Activated naive CD4-positive, alpha-beta T cell treated with anti-CD3 and anti-CD28 coated beads, Interleukin-2, amount 50 U/mL, for 72 hours (primary cell): ENCODE measurements at places on chromosomes 7 and 10.

DNA sequence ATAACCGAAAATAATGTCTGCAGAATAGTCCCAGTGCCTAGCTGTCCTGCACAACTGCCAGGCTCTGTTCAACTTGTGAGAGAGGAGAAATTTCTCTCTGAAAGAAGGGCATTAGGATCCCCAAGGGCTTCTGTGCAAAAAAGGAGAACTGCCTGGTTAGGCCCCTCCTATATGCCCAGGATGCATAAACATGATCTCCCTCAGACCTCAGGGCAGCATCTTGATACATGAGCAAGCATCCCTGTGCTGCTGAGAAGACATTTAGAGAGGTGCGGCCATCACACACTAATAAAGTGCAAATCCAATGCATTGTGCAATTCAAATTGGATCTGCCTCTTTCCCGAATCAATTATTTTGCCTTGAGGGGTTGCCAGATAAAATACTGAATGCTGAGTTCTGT, 553.6 kb downstream of the TNS3 start:
- no peak for DNase-seq

GRCh38 chr7:45661302-45661995, 87.3 kb downstream of the ADCY1 start:
- no peak for DNase-seq

DNA sequence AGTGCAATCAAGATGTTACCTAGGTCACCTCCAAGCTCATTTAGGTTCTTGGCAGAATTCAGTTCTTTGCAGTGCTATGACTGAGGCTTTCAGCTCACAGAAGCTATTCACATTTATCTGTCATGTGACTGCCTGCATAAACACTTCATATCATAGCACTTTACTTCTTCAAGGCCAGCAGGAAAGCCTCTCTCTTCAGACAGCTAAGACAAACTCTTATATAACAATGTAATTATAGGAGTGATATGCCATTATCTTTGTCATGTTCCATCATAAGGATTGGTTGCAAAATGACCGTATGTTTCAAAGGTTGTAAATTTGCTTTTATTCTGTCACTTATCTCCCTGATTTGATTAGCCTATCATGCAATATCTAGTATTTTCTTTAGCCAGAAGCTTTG, 78.8 kb upstream of the TMEM196 start:
- DNase-seq = no peak

DNA sequence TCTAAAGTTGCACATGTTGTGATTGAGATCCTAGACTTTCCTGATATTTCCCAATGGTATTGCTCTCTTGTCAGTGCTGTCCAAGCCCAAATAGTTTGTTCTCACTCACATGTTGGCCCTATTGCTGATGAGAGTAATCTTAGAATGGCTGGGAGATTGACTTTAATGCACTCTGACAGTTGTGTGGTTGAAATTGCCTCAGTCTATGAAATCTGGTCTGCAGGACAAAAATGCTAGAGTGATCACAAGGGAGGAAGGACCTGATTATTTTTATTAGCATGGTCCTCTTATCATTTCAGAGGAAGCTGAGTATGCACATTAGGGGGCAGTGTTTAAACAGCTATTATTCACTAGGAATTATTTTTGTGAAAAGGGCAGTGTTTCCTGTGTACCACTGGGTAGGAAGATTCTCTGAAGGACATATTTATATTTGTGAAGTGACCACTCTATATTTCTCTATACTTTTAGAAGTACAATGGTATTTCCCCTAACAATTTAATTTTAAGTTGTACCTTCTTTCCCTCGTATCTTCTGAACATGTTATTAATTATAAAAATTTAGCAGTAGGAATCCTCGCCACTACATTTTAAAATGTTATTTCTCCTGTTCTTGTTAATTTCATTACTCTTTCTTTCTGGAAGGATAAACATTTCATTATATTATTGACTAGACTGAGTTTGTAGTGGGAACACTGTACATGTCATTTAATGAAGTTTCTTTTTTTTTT, 64.4 kb downstream of the SUGCT start:
- DNase-seq = no peak

GRCh38 chr7:4556868-4557793, 125.0 kb upstream of the FOXK1 start:
- no peak for DNase-seq

- DNase-seq = no peak
Observed at GRCh38 chr7:22444181-22444971, 55.6 kb downstream of the STEAP1B start.

DNA sequence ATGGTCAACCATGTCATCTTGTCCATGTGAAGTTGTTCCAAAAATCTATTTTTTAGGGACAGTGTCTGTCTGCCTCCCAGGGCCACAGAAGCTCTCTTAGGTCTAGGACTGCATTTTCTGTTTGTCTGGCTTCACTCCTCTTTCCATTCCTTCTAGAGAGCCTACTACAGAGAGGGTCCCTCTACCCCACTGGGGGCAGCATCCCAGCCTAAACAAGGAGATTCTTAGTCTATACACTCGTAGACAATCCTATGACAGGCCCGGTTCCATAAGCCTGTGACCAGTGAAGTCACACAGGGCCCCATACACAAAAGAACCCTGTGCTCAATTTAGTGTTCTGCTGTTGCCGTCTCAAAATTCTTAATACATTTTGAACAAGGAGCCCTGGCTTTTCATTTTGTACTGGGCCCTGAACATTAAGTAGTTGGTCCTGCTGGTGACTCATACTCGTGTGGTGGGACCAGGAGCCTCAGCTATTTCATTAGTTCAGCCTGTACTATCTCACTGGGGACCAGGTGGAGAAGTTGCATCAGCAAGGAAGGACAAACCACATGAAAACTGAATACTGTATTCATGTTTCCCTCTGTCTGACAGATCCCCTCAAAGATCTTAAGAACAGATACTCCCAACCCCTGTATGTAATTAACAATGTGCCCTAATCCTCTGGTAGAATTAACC, 23.5 kb upstream of the FAM180A start:
- no peak for DNase-seq

GRCh38 chr10:29642990-29643389, 8.2 kb upstream of the SVIL start:
- no peak for DNase-seq

- no peak for DNase-seq
Observed at GRCh38 chr7:126398285-126398684, 854.5 kb downstream of the GRM8 start.

DNA sequence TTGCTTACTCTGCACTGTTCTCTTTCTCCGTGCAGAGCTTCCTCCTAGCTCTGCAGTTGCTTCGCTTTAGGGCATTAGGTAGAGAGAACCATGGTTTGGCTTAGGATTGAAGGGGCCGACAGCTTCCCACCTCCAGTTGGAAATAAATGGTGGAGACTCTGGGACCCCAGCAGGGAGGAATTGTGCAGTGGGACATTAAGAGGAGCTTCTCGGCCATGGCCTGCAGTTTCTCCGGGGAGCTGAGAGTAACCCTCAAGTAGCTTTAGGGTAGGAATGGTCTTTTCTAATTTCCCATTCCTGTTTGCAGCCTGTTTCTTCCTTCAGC, 1.2 kb downstream of the SUFU start:
- no peak for DNase-seq

- DNase-seq = no peak
Observed at GRCh38 chr7:8282871-8283270, 20.9 kb upstream of the ICA1 start.

DNA sequence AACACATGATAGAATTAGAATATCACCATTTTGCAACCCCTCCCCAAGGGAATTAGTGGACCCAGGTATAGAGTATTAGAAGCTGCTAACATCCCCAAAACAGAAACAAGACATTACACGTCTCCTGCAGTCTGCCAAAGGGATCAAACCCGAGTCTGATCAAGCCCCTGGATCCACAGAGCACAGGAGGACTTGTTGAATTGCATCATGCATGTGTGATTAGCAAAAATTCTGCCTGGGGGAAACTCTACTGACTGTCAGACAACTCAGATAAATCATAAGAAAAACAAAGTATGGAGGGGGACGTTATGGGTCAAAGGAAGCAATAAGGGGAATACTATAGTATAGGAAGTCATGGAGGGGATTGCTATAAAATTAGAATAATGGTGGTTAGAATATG, 116.8 kb upstream of the FGFR2 start:
- DNase-seq = no peak

DNA sequence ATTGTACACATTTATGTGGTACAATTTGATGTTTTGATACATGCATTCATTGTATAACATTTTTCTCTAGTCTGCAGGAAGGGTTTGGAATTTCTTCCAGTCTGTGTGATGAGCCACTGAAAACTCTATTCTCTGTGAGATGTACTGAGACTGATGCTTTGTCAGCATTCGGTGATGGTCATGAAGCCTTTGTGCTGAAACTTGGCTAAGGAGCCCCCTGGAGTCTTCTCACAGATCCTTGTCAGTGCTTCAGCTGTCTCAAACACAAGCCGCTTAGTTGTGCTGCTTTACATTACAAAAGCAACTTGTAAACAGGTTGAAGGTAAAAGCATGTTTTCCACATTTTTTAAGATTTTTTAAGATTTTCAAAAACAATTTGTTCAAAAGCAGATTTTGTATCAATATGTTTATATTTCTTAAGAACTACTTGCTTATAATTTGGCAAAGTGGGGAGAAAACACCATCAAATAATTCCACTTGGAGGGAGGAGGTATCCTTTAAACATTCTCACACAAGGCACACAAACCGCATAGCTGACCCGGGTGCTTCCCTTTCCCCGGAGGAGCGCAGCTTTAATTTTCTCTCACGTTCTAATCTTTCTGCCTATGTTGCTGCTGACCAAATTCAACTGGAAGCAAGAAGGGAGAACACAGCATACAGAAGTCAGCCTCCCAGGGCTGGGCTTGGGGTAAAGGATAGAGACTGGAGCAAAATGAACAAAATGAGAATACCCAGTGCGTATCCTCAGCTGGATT, 249.8 kb upstream of the VSTM2A start:
- DNase-seq = no peak

GRCh38 chr10:98848361-98848760, 387.3 kb downstream of the HPSE2 start:
- no peak for DNase-seq

DNA sequence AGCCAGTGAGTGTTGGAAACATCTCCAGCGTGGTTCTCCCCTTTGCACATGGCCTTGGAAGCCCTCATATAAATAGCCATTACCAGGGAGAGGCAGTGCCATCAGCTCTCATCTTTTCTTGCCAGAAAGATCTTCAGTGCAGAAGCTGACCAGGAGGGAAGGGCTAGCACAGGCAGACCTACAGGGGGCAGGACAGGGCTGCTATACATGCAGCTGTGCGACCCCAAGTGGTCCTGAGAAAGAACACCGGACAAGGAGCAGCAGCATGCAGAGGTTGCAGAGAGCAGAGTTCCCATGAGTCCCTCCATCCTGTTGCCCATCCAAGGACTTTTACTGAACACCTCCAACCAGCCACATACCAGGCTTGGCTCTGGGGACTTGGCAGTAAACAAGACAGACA, 17.1 kb downstream of the GRID1 start:
- no peak for DNase-seq

GRCh38 chr7:80008039-80008438, 126.6 kb upstream of the GNAI1 start:
- DNase-seq = no peak

DNA sequence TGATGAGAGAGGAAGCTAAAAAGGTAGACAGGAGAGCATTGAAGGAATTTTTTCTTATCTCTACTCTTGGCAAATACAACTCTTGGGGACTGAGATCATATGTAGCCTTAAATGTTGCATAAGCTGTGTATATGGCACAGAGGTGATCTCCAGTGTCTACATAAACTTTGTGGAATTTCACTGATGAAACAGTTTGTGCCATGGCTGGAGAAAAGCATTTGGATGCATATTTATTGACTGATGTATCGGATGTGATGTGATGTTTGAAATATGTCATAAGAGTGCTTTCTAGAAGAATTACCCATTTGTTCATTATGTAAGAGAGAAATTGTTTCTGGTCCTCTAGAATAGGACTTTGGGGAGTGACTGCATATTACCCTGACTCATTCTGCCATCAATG, 244.9 kb upstream of the LRRTM3 start:
- no peak for DNase-seq

GRCh38 chr10:29306688-29307087, 17.8 kb downstream of the LYZL1 start:
- DNase-seq = no peak
